ENCODE measurements at places on chromosomes 7 and 10.

DNA sequence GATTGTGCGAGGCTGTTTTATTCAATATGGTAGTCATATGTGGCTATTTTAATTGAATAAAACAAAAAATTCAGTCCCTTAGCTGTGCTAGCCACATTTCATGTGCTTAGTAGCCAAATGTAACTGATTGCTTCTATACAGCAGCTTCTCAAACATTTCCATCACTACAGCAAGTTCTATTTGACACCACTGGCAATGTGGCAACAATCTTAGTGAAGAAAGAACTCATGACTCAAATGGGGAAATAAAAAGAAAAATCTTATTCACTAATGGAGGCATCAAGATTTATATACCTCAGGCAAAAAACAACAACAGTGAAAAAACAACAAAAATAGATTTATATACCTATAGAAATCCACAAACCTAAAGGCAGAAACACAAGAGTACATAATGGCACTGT lies 17.9 kb downstream of the SEM1 start:
- DNase-seq: no peak

DNA sequence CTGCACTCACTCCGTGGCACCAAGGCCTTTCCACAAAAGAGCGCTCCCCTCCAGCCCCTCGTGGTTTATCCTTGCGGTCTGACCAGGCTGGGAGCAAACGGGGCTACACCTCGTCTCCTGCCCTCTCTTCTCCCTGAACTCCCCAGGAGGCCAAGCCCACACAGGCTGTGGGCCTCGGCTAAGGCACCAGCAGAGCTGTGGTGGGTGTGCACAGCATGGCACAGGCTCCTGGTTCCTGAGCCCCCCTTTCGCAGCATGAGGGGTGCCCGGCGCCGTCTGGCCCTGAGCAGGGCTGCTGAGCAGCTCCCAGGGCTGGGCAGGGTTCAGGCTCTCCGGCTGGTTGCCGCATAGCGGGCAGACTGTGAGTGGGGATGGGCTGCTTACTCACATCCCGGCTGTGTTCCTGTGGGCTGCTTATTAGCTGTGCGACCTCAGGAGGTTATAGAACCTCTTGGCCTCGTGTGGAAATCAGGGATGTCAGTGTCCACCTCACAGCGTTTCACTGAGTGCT lies 90.4 kb downstream of the ZMIZ1 start:
- DNase-seq: no peak

GRCh38 chr10:125840955-125841354 lies 17.6 kb downstream of the BCCIP start:
- no peak for DNase-seq

GRCh38 chr10:68109331-68109730 lies at the start of gene MYPN:
Gene MYPN (plus strand): TSS chr10:68109488. CDS start chr10:68121439, 11,951 bp downstream.
- no peak for DNase-seq

DNA sequence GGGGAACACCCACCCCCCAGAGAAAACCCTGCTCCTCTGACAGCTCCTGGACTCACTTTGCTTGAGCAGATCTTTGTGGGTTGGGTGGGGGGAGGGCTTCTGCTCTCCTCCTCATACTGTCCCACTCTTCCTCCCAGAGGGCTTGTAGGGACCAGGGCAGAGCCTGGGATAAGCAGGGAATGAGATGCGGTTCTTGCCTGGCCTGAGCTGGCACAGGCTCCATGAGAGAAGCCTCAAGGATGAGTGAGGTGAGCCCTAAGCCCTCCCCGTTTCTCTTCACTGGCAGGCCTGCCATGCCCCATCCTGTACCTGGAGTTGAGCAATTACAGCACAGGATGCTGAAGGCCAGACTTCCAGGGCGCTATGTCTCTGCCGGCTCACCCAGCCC lies 134.7 kb downstream of the ADAM12 start:
- no peak for DNase-seq

Measured in Ammon's horn (tissue), 1 donor.